ENCODE measurements at places on chromosomes 4 and X. TPM values are rescaled to one million over a fixed set of nuclear protein-coding genes. Genes with fewer than 3 reads are reported as not detected.

The MXD4 gene
- 52.6 TPM for total RNA-seq

The GUCY1A1 gene
- total RNA-seq = 18.8 TPM

The KLB gene
- total RNA-seq = 0.44 TPM

The PKD2 gene
- 53.3 TPM for total RNA-seq

The LONRF3 gene
- total RNA-seq = 8.1 TPM

The PASD1 gene
- total RNA-seq = not detected

The BMP2K gene
- 77.1 TPM for total RNA-seq

The TMPRSS11D gene
- total RNA-seq = not detected

The ARL9 gene
- total RNA-seq = not detected

The GLRB gene
- total RNA-seq = 0.14 TPM

The S100G gene
- total RNA-seq = not detected

The ERVMER34-1 gene
- 0.58 TPM for total RNA-seq

The ZNF157 gene
- total RNA-seq = not detected
